CD4-positive, alpha-beta T cell treated with Interleukin-6 at 100 ng/mL for 8 hours (primary cell): ENCODE measurements at places on chromosomes 5 and 9.

DNA sequence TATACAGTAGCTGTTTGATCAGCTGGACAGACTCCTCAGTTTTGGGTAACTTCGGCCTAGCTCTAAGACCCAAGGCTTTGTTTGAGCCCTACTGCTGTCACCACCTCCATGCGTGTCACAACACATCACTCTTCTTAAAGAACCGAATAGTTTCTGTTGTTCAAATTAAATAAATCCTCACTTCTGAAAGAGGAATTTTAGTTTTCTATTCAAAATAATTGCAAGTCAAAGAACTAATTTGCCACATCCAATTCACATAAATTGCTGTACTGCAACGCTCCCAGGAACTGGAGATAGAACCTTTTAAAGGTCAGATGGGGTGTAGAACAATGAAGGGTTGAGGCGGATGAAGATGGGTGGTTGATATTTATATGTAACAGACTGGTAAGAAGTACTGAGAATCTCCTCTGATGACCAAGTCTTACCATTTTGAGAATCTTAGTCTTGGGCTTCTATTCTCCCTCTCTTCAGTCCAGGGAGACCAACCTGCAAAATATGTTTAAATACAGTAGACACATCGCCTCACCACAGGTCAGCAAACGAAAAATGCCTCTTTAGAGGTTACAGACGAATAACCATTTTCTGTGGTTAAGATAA lies 1.6 kb downstream of the NREP start:
- DNase-seq: no peak

- DNase-seq: no peak
These were observed 185.7 kb upstream of the VCAN start for GRCh38 chr5:83285661-83286398.

- no peak for DNase-seq
These were observed 146.3 kb downstream of the DMAC1 start for GRCh38 chr9:7653262-7653661.

- no peak for DNase-seq
These were observed 48.1 kb downstream of the KCNV2 start for GRCh38 chr9:2765250-2765880.

- no peak for DNase-seq
These were observed 109.8 kb upstream of the DAP start for GRCh38 chr5:10870791-10871190.

- no peak for DNase-seq
These were observed 76.6 kb downstream of the RICTOR start for GRCh38 chr5:38997591-38997990.

GRCh38 chr5:166722939-166723338 lies 1568.5 kb upstream of the WWC1 start:
- DNase-seq: no peak

DNA sequence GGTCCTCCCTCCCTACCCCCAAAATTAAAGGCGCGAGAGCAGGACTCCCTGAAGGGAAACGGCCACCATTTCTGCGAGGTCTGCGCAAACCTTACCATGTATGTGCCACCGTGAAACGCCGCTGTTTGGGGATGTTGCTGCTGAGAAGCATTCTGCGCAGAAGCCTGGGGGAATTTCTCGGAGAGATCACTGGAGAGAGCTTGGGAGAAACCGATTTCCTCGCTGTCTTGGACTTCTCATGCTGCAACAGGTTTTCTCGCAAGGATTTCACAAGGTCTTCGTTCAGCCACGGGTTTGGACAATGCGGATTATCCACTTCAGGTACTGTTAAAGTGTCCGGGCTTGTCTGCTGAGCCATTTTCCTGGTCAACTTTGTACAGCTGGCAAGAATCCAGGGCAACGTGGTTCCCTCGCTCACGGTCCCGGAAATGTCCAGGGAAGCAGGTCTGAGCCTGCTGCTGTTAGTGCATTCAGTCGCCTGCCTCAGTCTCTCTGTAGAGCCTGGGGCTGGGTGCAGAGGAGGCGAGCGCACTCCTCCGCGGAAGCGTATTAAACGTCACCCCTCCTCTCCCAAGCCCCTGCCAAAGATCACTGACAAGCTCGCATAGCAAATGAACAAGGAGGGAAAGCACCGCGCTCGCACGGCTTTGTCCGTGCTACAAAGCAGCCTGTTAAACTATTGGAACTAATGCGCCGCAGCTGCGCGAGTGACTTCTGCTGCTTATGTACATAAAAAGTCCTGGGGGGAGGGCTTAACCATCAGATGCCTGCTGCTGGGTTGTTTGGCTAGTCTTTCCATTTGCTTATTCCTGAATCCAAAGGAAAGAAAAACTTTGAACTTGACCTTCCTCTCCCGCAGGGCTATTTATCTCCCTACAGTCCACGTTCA lies 125.1 kb downstream of the PDE4D start:
- DNase-seq: no peak

GRCh38 chr5:1131191-1131621 lies 19.3 kb upstream of the SLC12A7 start:
- DNase-seq: no peak

- DNase-seq: no peak
These were observed 2167.2 kb upstream of the C9orf72 start for GRCh38 chr9:29740518-29740917.

DNA sequence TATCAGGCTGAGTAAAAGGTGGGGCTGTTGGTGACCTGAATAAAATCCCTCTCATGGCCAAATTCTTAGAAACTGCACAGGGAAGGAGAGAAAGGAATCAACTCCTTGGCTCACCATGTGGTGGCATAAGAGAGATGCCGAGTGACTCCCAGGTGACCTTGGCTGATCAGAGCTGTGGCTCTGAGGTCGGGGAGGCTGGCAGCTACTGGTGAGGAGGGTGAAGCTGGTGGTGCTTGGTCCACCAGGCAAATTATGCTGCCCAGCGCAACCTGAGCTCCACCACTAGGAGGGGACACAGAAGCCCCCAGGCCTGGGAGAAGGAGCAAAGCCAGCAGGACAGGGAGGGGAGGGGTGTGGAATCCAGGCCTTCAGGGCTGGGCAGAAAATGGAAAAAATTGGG lies 111.2 kb upstream of the IL12B start:
- DNase-seq: no peak

- DNase-seq: no peak
These were observed at the start of gene CAMK2A for GRCh38 chr5:150289551-150290390. CAMK2A (minus strand) TSS chr5:150289773; CDS start chr5:150289625, 148 bp downstream.

- no peak for DNase-seq
These were observed 21.0 kb downstream of the TENT4A start for GRCh38 chr5:6734243-6734700.

DNA sequence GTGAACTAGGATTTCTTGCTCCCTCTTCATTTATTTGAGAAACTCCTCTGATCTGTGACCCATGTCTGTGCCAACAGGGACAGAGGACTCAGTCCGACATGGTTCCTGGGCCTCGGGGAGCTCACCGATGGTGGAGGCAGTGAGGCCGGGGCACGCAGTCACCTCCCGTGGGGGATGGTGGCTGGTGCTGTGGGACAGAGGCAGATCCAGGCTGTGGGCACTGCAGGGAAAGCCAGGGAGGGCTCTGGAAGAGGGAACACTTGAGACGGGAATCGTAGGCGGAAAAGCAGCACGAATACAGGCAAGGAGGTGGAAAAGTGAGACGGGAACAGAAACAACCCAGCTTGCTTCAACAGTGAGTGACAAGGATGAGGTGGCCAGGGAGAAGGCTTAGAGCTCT lies 127.8 kb downstream of the GABBR2 start:
- no peak for DNase-seq

DNA sequence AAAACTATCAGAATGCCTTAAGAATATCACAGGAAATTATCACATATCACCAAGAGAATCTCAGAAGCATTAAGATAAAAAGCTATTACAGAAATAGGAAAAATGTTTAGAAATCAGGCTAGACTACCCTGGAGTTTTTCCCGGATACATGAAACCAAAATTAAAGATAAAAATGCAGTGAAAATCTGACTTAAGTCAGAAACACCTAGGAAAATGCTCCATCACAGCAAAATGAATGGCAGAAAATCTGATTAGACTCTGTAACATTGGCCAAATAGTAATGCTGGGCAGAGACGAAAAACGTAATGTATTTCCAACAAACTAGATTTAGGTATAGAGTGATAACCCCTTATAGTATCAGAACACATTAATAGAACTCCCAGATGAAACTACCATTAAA lies 1626.7 kb upstream of the C9orf72 start:
- DNase-seq: no peak

DNA sequence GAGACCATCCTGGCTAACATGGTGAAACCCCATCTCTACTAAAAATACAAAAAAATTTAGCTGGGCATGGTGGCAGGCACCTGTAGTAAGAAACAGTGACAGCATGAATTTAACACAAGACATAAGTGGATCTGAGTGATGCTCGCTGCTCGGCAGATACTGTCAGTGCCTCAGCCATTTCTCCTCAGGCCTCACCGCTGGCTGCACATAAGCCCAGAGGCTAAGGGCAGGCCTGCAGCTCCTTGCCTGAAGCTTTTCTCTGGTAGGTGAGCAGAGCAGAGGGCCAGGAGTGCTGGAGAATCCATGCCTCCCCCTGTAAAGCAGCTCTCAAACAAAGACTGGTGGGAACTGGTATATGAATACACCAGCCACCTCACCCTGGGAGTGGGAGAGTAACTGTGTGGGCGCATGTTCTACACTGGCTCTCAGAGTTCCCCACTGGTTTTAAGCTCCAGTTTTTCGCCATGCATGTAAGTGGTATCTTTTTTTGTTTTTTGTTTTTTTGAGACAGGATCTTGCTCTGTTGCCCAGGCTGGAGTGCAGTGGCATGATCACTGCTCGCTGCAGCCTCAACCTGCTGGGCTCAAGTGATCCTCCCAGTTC lies 10.3 kb upstream of the CD72 start:
- DNase-seq: no peak

- DNase-seq: peak; percentile 50
These were observed 36.3 kb downstream of the CAPSL start for GRCh38 chr5:35902046-35902672.
